Urothelium cell line (cell line): ENCODE measurements at places on chromosomes 6 and 20.

GRCh38 chr20:16106191-16106849 is 466.9 kb downstream of the KIF16B start:
- no peak for DNase-seq

GRCh38 chr6:154122195-154122925 is 83.3 kb downstream of the OPRM1 start:
- no peak for DNase-seq

- DNase-seq = no peak
Measured at GRCh38 chr6:147621961-147622360, 113.5 kb downstream of the SAMD5 start.

GRCh38 chr6:108739496-108740330 is 108.5 kb upstream of the ARMC2 start:
- no peak for DNase-seq

- no peak for DNase-seq
Measured at GRCh38 chr6:163254341-163254835, 160.1 kb upstream of the QKI start.

- no peak for DNase-seq
Measured at GRCh38 chr20:35559042-35559693, 17.3 kb downstream of the ERGIC3 start.

DNA sequence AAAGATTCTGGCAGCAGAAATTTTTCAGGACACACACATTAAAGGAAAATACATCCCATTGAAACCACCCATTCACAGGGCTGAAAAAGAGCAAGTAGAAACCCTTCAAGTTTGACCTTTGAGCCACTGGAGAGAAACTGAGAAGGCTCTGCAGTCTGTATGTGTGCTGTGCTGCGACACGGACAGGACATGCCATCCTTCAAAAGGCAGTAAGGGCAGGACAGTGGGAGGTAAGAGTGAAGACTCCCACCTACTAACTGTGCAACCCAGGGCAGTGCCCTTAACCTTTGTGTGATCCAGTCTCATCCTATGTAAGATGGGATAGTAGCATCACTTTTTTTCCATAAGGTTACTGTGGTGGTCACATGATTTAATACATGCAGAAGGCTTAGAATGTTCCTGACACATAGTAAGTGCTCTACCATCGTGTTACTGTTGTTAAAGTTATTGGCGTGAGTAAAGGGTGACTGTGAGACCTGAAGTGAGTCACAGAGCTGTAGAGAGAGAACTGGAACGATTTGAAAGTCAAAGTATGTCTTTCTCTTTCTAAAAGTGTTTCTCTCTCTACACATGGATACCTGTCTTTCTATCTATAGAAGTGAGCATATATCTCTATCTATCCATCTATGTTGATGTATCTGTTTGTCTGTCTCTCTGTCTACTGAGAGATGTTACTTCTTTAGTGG is 153.7 kb upstream of the OLIG3 start:
- no peak for DNase-seq

DNA sequence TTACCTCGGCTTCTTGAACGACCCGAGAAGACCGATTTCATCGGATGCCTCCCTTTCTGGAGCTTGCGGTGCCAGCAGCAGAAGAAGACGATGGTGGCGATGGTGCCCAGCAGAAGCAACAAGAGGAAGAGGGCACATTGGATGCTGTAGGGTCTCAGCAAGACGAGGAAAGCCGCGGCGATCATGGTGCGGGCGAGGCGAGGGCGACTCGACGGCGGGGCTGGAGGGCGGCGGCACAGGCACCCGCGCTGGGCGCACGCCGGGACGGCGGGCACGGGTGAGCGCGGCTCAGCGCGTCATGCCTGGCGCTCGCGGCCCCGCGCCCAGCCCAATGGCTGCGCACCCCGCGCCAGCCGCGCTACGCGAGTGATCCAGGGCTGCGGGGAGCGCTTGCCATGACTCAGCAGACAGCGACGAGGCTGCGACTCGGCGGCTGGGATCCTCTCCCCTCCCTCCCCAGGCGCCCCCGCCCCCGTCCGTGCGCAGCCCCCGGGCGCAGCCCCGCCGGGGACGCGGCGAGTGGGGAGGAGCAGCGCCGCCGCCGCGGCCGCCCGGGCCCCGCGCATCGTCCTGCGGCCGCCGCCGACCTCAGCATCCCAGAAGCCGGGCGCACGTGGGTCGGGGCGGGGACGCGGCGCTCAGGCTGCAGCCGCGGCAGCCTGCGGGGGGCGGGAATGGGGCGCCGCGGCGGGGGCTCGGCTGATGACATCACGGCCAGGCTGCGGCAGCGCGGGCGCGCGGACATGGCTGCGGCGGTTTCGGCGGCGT is at the start of gene BEND6:
TSS of gene BEND6 (plus strand) at position 705 of the 768 bp plus-strand sequence. CDS start 26,704 bp downstream, outside the sequence.
- DNase-seq = peak; percentile 89

- DNase-seq = no peak
Measured at GRCh38 chr6:2990932-2991506, 8.7 kb upstream of the NQO2 start.

GRCh38 chr20:17650301-17651128 is 31.5 kb downstream of the RRBP1 start:
- no peak for DNase-seq

- DNase-seq = no peak
Measured at GRCh38 chr6:134436950-134437349, 119.0 kb upstream of the SGK1 start.

GRCh38 chr20:42041000-42041565 is 422.9 kb upstream of the CHD6 start:
- no peak for DNase-seq

GRCh38 chr20:37205130-37205529 is 25.8 kb upstream of the MROH8 start:
- DNase-seq = no peak

DNA sequence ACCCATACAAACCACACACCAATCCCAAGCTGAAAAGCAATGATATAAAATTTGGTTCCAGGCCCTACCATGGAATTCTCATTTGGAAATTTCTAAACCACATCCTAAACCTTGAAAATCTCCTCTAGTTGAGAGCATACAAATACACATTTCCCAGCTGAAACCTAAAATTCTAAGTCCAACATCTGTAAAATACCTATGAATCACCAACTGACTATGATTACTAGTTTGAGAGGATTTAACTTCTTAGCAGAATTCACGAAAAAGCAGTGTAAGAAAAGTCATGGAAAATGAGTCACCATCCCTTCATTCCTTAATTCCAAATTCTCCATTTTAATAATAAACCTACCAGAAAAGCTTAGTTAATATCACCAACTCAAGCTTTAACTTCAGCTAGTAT is 15.4 kb downstream of the RANBP9 start:
- no peak for DNase-seq

DNA sequence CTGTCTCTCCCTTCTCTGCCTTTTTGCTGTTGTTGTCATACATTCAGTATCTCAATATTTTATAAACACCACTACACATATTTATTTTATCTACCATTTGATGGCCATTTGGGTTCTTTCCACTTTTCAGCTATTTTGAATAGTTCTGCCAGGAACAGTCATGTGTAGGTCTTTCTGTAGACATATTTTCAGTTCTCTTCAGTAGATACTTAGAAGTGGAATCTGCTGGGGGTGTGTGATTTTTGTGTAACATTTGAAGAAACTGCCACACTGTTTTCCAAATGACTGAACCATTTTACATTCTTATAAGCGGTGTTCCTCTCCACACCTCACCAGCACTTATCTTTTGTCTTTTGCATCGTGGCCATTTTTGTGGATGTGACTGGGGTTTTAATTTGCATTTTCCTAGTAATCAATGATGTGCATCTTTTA is 197.7 kb downstream of the ARID1B start:
- no peak for DNase-seq

- no peak for DNase-seq
Measured at GRCh38 chr6:5104667-5105066, 19.5 kb downstream of the PPP1R3G start.

GRCh38 chr6:29887330-29887818 is 55.0 kb upstream of the HLA-A start:
- peak; percentile 35 for DNase-seq

DNA sequence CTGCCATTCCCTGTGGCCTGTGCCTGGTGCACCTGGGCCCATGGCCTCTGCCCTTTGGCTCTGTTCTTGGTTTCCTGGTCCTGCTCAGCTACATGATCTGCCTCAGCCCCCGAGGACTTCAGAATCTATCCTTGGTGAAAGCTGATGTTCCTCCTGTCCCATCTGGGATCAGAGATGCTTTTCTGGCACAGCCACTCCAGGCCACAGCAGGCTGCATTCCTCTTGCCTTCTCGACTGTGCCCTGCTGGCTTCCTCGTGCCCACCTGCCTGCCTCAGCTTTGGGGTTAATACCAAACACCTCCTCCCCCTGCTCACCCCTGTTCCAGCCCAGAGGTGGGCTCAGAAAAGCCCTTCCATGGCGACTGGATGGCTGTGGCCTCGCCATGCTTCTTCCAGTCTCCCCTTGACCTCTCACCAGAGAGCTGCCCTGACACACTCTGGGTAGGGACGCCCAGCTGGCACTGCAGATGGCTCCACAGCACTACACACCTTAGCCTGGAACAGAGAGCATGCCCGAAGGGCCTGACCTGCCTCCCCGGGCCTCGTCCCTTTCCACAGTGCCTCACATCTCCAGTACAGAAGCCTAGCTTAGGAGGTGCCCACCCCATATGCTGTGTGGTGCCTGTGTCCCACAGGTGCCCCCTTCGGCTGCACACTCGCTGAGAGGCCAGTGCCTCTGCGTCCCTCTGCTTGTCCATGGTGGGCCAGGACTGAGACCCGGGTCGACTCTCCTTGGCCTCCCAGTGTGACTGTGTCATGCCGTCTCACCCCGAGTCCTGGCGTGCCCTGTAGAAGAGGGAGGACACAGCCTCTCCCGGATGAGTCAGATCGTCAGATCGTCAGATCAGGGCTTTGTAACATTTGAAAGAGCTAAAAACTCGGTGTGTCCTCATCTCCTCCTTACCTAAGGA is 148.8 kb downstream of the DTNBP1 start:
- no peak for DNase-seq

DNA sequence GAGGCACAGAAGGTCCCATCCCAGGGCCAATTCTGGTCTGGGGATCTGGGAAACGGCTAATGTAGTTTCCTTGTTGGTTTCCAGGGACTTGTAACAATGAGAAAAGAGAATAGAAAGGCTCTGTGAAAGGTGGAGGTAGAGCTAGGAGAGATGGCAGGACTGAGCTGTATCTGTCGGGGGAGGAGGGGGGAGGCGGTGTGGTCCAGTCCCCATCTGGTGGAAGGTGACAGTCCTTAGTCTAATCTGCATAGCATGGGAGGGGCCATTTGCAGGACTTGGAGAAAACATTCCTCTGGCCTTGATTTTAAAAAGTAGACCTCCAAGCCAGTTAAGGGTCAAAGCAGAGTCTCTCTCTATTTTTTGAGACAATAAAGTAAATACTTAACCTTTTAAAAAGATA is 137.1 kb downstream of the DNAH8 start:
- no peak for DNase-seq

GRCh38 chr6:11381801-11382513 is 149.5 kb upstream of the NEDD9 start:
- no peak for DNase-seq

DNA sequence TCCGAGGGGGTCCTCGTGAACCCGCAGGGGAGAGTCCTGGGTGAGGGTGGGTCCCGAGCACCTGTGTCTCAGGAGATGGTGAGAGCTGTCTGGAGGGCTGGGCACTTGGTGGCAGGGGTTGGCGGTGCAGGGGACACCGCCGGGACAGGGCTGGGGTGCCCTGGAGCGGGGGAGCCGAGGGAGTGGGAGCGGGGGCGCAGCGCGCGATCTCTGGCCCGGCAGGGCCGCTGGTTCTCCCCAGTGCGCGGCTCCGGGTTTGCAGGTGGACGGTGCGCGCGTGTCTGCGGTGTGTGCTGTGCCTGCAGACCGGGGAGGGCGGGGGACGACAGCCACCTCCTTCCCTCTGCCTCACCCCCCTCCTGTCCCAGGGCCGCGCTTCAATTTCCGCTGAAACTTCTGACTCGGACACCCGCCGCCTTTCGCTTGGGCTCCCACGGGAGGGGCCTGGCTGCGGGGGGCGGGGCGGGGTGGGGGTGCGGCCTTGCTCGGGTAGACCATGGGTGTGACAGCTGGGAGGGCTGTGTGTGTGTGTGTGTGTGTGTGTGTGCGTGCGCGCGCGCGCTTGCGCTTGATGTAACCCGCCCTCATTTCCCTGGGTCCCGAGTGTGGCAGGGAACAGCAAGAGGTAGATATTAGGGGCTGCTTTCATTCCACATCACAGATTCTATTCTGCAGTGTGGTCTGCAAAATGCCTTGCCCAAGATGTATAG is 1.2 kb downstream of the TRIB3 start:
- peak; percentile 79 for DNase-seq

DNA sequence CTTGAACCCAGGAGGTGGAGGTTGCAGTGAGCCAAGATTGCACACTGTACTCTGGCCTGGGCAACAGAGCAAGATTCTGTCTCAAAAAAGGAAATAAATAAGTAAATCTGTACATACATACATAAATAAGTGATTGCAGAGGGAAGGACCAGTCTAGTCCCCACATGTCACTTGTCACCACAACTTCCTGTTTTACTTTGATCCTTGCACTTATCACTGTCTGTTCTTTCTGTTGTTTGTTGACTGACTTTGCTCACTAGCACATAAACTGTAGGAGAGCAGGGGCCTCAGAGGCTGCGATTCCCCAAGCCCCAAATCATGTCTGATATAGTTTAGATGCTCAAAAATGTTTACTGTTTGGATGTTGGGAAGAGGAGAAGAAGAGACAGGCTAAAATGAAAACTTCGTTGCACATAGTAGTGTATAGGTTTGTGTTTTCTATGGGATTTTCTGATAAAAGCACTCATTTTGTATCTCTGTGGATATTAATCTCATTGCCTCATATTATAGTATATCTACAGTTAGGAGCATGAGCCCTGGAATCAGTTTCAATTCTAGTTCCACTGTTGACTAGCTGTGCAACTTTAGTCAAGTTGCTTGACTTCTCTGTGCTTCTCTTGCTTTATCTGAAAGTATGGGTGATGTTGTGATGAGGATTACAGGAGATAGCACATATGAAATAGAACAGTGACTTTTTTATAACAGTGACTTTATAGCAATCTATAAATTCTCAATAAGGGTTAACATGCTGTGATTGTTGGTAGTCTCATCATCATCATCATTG is 165.0 kb downstream of the TBC1D7 start:
- no peak for DNase-seq

DNA sequence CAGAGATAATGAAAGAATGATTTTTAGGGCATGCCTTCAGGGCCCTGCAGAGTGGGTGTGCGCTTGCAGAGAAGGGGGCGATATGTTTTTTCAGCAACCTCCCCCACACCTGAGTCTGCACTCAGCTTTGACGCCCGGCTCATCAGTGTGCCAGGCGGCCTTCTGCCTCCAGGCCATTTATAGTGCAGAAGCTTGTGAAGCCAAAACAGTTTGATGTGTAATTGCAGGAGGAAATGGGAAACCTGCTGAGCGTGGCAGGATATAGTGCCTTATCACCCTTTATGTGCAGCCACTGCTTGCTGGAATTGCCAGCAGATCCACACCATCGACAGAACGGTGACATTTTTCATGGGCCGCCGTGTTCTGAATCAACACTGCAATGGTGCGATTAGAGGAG is 178.2 kb downstream of the CDH4 start:
- DNase-seq = no peak

DNA sequence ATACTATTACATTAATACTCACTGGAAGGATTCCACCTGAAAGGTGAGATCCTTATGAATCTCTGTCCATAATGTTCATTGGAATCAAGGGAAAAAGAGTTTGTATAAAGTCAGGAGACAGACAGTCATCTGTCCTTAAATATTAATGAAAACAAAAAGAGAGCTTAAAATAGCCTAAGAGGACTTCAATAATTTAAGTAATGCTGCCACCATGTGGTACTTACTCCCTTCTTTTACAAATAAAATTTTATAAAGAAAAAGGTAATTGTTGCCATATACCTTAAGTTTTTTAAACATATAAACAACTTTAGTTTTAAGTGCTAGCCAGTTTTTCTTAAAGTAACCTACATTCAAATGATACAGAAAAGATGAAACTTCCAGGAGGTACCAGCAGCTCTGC is 5.1 kb downstream of the BLOC1S5 start:
- DNase-seq = no peak

- DNase-seq = no peak
Measured at GRCh38 chr6:98986071-98986615, 38.4 kb upstream of the FBXL4 start.
